Natural killer cell treated with Interleukin-12 subunit alpha and Interleukin-12 subunit beta and Interleukin-15 and Interleukin-18, amount 100 ng/mL, for 72 hours (primary cell): ENCODE measurements at places on chromosomes 7 and 10. TPM values are rescaled to one million over a fixed set of nuclear protein-coding genes. Genes with fewer than 3 reads are reported as not detected.

The ACSL5 gene
- total RNA-seq = 111 TPM

The ZNF425 gene
- 0.39 TPM for total RNA-seq

The CDC14C gene
- not detected for total RNA-seq

The AHR gene
- 40.8 TPM for total RNA-seq

DNA sequence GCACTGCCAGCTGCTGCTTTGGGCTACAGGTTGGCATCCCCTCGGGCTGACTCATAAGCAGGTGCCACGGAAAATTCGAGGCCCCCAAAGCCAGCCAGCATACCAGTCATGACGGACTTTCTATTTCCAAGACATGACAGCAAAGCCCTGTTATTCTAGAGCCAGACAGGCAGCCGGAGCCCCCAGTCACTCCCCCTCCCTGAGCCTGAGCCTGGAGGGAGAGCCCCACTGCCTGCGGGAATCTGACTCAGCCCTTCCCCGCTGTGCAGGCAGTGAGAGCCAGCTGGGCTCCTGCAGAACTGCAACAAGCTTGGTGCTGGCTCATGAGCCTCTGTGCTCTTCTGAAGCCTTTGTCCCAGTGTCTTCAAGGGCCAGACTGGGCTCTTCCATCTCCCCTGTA, 15.8 kb downstream of the BTBD16 start:
- no peaks in the 10 kb centered on the region for H3K4me1 ChIP-seq
- no peak overlapping the region for H3K4me3 ChIP-seq
- peaks cover 6% of the 10 kb centered on the region for H3K27me3 ChIP-seq
- DNase-seq = no peak
- no peaks in the 10 kb centered on the region for H3K36me3 ChIP-seq
- no peak overlapping the region for H3K27ac ChIP-seq

- no peak for DNase-seq
- H3K36me3 ChIP-seq = no peaks in the 10 kb centered on the region
- H3K27me3 ChIP-seq = no peaks in the 10 kb centered on the region
- no peak overlapping the region for H3K27ac ChIP-seq
Measured at GRCh38 chr10:106931853-106932249, 232.7 kb downstream of the SORCS1 start.

DNA sequence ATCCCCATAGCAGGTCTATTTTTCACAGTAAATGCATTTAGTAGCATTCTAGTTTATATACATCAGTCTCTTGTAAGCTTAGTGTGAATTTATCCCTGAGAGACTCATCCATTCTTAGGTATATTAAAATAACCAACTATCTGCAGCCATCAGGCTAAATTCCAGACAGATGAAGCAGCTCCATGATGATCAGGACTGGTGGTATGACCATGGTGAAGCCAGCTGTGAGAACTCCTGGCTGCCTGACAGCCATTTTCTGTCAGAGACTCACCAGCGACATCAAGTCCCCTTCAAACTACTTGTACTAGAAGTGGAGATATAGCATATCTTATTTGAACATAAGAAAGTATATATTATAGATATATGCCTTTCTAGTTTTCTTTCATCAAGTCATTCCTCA, 70.3 kb upstream of the GSDME start:
- H3K4me1 ChIP-seq = peaks cover 41% of the 10 kb centered on the region
- no peak overlapping the region for H3K27ac ChIP-seq
- H3K27me3 ChIP-seq = no peaks in the 10 kb centered on the region
- no peak overlapping the region for H3K4me3 ChIP-seq

DNA sequence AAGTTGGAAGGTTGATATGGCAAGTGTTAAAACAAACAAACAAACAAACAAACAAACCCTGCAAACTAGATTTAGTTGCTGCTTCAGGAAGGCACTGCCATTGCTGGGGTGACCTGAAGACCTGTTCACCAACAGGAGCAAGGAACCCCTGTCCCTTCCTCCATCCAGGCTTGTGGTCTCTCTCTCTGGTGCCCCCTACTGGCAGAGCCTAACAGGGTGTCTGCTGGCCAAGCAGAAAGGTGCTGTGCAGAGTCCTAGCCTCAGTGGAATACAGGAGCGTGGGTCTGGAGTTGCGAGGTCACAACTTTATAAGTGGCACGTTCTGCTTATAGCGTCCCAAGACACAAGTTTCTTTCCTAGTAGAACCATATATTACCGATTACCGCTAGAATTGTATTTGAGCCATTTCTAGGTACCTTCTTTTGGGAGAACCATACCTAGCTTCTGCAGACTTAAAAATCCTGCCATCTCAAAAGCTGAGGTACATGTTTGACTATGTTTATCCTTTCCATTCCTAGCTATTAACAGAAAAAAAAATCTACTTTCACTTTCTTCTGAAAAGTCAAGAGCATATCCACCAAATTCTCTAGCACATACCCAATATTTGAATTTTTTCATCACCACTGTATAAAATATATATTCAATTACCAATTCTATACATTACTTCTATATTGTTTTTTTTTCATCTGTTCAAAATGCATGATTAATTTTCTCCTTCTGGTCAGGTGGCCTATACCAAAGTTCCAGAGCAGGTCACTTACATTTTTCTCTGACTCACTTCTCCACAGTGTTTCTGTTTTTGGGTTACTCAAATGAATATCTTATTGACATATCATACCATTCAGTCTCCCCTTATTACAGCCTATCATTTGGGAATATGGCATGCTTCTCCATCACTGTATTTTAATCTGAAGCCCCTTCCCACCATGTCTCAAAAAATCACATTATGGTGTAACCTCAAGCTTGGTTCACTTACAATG, 29.1 kb upstream of the CALD1 start:
- H3K36me3 ChIP-seq = no peaks in the 10 kb centered on the region
- no peak overlapping the region for H3K4me3 ChIP-seq
- H3K27me3 ChIP-seq = peaks cover 19% of the 10 kb centered on the region

DNA sequence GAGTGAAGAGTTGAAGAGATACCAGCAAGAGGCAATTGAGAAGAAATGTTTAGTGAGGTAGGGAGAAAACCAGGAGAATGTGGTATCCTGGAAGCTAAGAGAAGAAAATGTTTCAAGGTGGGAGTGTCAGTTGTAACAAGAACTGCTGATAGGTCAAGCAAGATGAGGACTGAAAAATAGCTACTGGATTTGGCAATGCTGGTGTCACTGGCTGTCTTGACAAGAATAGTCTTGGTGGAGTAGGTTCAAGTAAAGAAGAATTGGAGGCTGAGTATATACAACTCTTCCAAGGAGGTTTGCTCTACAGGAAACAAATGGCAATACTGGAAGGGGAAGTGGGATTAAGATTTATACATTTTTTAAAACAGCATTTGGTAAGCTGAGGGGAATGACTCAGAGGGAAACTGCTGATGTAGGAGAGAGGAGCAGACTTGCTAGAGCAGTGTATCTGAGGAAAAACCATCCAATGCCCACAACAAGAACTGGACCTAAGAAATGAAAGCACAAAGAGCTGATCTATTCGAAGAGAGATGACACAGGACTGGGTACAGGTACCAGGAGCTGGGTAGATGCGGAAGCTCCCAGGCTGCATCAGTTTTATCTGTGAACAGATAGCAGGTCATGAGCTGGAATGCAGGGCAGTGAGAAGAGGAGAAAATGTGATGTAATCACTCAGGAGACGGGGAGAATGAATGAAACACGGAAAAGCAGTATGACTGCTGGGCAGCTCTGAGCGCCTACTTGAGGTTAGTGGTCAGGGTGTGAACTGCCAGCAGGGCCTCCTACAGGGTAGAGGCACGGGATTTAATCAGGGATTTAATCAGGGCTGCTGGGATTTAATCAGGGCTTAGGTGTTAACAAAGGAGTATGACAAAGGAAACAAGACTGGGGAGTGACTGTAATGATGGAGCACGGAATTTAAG, 34.5 kb downstream of the FAM25A start:
- no peak overlapping the region for H3K27ac ChIP-seq
- H3K27me3 ChIP-seq = no peaks in the 10 kb centered on the region
- no peak overlapping the region for H3K4me3 ChIP-seq
- peaks cover 19% of the 10 kb centered on the region for H3K36me3 ChIP-seq
- DNase-seq = no peak

GRCh38 chr7:50648076-50648475, 82.9 kb upstream of the DDC start:
- DNase-seq = no peak
- H3K36me3 ChIP-seq = no peaks in the 10 kb centered on the region
- no peak overlapping the region for H3K27ac ChIP-seq
- no peak overlapping the region for H3K4me3 ChIP-seq
- peaks cover 5% of the 10 kb centered on the region for H3K4me1 ChIP-seq
- H3K27me3 ChIP-seq = peaks cover 8% of the 10 kb centered on the region

DNA sequence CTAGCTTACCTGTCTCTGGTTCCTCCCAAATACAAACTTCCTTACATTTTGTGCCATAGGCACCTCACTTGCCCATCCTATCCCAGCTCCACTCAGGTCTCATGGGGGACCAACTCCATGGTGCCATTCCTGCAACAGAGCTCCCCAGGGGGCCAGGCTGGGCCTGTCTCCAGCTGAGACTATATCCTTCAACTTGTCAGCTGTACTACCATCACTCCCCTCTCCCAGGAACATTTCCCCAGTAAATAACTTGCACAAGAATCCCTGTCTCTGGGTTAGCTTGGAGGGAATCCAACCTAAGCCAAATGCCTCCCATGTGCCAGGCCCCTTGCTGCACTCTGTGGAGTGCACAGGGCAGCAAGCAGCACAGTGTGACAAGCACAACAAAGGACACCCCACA, 33.2 kb downstream of the FRMPD2 start:
- DNase-seq = no peak
- H3K36me3 ChIP-seq = no peaks in the 10 kb centered on the region
- H3K27me3 ChIP-seq = peaks cover 6% of the 10 kb centered on the region
- no peak overlapping the region for H3K27ac ChIP-seq

GRCh38 chr7:84088802-84089201, 105.8 kb downstream of the SEMA3A start:
- no peaks in the 10 kb centered on the region for H3K27me3 ChIP-seq
- no peak overlapping the region for H3K4me3 ChIP-seq
- H3K36me3 ChIP-seq = no peaks in the 10 kb centered on the region
- H3K4me1 ChIP-seq = peaks cover 17% of the 10 kb centered on the region
- no peak overlapping the region for H3K27ac ChIP-seq

DNA sequence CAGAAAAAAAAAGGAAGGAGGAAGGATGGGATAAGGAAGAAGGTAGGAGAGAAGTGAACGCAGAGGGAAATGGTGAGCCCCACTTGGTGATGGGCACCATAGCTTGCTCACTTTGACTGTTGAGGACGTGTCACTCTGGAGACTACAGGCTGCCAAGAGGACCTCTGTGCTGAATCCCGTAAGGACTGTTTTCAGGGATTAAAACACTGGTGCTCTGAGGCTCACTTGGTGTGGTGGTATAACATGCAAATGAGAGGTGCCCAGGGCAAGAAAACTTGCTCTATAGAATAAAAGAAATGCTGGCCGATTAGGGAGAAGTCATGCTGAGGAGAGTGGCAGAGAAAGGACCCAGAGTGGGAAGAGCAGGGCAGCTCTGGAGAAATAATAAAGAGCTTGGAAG, 5.3 kb upstream of the IL2RA start:
- DNase-seq = no peak
- peak overlapping the region; percentile 83 for H3K4me3 ChIP-seq

DNA sequence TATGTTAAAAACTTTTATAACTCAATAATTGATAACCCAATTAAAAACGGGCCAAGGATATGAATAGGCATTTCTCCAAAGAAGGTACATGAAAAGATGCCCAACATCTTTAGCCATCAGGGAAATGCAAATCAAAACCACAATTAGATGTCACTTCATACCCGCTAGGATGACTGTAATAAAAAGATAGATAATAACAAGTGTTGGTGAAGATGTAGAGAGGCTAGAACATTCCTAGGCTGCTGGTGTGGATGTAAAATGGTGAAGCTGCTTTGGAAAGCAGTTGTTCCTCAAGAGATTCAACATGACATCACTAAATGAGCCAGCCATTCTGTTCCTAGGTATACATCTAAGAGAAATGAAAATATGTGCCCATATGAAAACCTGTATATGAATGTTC, 35.6 kb downstream of the CAMK1D start:
- peaks cover 5% of the 10 kb centered on the region for H3K4me1 ChIP-seq
- H3K27me3 ChIP-seq = no peaks in the 10 kb centered on the region
- no peaks in the 10 kb centered on the region for H3K36me3 ChIP-seq
- H3K27ac ChIP-seq = no peak overlapping the region
- no peak overlapping the region for H3K4me3 ChIP-seq
- no peak for DNase-seq

DNA sequence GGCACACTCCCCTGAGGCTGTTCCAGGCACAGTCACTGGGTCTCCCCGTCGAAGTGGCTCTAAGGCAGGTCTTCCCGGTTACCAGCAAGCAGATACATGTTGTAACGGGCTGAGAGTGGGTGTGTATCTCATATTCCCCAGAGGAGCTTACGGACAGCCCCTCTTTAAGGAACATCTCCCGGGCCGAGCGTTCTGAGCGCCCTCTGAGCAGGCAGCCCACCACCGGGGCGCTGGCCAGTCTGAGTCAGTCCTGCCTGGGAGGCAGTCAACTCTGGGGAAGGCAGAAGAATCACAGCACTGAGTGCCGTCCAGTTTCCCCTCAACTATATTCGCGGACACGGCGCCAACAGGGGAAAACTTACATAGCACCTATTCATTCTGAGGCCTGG, 117.4 kb downstream of the LHPP start:
- H3K4me1 ChIP-seq = peaks cover 2% of the 10 kb centered on the region
- H3K27me3 ChIP-seq = no peaks in the 10 kb centered on the region
- no peak for DNase-seq
- H3K27ac ChIP-seq = no peak overlapping the region
- no peaks in the 10 kb centered on the region for H3K36me3 ChIP-seq

DNA sequence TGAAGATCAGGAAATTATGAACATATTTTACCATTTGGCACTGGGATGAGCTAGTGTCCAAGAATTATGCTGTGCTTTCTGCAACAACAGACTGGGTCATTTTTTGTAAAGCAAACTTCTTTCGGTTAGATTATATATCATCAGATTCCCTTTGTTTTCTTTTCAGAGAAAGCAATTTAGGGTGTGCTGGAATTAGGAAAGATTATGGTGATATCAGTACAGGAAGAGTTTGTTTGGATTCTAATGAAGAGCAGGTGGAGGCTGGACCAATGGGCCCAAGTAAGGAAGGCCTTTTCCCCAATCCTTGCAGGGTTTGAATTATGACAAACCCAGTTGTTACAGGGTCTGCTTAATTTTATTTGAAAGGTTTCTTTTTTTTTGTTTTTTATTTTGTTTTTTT, 1092.8 kb downstream of the KCNMA1 start:
- peaks cover 5% of the 10 kb centered on the region for H3K27me3 ChIP-seq
- H3K36me3 ChIP-seq = no peaks in the 10 kb centered on the region
- H3K4me3 ChIP-seq = no peak overlapping the region
- H3K4me1 ChIP-seq = no peaks in the 10 kb centered on the region

DNA sequence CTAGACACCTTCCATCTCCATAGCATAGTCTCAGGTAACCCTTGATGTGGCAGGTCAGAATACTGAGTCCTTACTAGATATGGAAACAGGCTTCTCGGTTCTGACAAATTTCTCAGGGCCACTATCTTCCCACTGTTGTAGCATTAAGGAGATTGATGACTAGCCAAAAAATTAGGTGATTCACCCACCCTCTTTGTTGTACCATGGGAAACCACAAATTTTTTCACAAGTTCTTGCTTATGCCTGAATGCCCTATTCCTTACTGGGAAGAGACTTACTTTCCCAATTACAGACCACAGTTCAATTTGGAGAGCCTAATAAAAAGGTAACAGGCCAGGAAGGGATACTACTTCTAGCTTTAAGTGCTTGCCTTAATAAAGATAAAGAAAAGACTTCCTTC, 948.8 kb downstream of the GRM8 start:
- no peak for DNase-seq
- H3K27me3 ChIP-seq = no peaks in the 10 kb centered on the region
